MG63 (cell line): ENCODE measurements at places on chromosomes 3 and 15. TPM values are rescaled to one million over a fixed set of nuclear protein-coding genes. Genes with fewer than 3 reads are reported as not detected.

DNA sequence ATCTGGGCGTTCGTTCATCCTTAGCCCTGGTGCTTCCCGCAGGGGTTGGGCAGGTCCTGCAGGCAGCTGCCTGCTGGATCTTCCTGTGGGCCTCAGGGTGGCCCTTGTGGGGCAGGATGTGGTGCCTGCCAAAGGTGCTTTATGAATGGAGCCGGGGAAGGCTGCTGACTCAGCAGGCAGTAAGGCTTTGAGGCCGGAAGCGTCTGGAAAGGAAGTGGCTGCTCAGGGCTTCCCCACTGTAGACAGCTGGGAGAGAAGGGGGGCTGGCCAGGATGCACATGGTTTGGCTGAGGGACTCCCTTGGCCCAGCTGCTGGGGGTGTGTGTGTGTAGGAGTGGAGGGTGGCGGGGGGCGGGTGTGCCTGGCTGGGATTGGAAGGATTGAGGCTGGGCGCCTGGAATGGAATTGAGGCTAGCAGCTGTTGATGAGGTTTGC, 12.9 kb downstream of the CD276 start:
- DNase-seq = peak; percentile 96

- no peak for DNase-seq
Measured at GRCh38 chr3:23723930-23724329, 81.8 kb upstream of the UBE2E1 start.

DNA sequence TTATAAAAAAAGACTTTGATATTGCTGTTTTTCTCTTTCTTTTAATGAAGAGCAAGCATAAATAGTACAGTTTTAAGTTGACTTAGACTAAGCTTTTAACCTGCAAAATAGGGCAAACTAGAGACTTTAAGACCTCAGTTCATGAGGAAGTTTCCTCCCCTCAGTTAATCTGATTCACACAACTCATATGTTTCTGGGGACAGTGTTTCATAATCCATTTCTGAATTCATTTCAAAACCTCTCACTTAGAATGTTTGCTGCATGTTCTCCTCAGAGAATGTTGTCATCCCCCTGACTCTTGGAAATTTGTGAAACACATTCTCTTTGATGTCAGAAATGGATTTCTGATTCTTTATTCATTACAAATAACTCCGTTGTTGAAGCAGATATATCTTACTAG, 79.3 kb upstream of the SKOR1 start:
- no peak for DNase-seq

- DNase-seq = no peak
Measured at GRCh38 chr3:6739288-6739687, 121.6 kb upstream of the GRM7 start.

DNA sequence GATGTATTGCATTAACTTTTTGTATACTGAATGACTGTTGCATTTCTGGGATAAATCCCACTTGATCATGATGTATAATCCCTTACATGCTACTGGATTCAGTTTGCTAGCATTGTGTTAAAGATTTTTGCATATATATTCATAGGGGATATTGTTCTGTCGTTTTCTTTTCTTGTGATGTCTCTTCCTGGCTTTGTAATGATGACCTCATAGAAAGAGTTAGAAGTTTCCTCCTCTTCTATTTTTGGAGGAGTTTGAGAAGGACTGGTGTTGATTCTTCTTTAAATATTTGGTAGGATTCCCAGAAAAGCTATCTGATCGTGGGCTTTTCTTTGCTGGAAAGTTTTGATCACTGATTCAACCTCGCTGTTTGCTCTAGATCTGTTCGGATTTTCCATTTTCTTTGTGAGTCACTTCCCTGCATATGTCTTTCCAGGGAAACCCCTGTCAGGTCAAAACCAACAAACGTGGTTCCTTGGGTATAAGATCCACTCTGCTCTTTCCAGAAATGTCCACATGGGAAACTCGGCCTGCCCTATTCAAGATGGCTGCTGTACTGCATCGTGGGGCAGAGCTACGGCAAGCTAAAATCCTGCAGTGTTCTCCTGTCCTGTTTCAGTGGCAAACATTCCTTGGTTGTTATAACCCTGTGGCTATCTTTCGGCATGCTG, 120.4 kb downstream of the GABRG3 start:
- DNase-seq = no peak

ROPN1 gene
- total RNA-seq = not detected in 2 replicates

DNA sequence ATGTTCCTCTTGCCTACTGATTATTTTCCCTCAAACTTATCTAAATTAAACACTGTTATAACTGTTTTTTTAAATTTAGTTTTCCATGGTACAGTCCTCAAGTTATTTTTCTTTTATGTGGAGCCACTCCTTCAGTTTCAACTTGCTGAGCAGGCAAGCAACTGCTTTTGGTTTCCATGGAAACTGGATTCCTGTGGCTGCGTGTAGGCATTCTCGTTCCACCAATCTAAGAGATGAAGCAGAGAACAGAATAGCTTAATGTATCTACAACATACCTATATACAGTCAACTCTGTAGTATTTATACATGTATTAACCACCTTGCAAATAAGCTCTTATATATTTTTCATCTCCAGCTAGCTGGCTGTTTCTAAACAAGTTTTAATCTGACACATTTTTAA, 25.8 kb upstream of the ANXA2 start:
- peak; percentile 49 for DNase-seq

DNA sequence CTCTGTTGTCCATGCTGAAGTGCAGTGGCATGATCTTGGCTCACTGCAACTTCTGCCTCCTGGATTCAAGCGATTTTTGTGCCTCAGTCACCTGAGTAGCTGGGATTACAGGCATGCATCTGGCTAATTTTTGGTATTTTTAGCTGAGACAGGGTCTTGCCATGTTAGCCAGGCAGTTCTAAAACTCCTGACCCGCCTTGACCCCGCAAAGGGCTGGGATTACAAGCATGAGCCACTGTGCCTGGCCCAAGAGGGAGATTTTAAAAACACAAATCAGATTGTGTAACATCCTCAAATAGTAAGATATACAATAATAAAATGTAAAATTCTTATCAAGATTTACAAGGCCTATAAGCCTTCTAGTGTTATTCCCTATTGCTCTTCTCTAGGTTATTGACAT, 62.5 kb upstream of the PHLDB2 start:
- no peak for DNase-seq

GRCh38 chr3:126932188-126932931, 50.6 kb upstream of the PLXNA1 start:
- peak; percentile 80 for DNase-seq

CFAP44 gene
- total RNA-seq = 0.23 and 1.8 TPM in 2 replicates

- no peak for DNase-seq
Measured at GRCh38 chr3:187571701-187572100, 98.5 kb downstream of the SST start.

GHSR gene
- not detected in 2 replicates for total RNA-seq

DNA sequence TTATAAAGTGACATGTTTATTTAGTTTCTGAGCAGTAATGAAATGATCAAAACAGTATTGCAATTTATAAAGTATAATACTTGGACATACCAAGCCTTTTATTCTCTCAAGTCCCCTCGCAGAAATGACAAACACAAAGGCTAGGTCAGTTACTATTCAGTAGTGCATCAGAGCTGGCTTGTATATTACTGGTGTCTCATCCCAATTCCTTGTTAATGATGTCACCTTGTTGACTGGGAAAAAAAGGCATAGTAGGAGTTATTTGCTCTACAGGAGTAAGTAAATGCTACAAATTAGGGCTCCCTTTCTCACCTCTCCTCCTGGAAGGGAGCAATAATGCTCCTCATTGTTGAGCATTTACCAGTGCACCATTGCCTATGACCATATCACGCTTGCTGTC, 317.6 kb downstream of the CHL1 start:
- no peak for DNase-seq
